ENCODE measurements at places on chromosomes 3 and 15.

DNA sequence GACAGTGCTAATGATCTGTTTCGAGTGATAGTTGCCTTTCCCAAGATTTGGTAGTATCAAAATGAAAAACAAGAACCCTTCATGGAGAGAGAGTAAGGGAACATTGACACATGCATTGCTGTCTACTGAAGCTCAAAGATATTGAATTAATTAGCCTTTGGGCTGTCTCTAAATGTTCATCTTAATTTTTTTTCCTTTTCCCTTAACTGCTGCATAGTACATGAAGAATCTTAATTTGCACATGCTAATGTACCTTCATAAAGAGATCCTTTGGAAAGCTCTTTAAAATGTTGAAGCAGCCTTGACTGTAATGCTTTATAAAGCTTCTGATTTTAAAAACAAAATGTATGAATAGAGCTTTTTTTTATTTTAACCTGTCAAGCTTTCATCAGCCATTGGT is 452.2 kb downstream of the TUSC7 start:
- DNase-seq: no peak

DNA sequence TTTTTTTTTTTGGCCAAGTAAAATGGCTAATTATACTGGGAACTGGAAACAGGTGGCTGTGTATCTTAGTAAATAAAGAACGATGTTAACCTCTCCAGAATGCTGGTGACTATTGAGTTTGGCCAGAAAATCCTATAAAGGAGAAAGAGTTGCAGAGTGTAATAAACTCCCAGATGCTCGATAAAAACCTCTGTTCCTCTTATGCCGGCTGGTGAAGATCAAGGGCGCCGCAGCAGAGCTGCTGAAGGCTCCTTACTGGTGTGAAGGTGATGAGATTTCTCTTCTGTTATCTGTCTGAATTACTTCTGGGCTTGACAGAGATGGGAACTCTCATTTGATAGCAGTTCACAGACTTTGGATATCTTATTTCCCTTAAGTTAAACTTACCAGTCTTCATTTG is 104.6 kb downstream of the PTPRG start:
- no peak for DNase-seq

DNA sequence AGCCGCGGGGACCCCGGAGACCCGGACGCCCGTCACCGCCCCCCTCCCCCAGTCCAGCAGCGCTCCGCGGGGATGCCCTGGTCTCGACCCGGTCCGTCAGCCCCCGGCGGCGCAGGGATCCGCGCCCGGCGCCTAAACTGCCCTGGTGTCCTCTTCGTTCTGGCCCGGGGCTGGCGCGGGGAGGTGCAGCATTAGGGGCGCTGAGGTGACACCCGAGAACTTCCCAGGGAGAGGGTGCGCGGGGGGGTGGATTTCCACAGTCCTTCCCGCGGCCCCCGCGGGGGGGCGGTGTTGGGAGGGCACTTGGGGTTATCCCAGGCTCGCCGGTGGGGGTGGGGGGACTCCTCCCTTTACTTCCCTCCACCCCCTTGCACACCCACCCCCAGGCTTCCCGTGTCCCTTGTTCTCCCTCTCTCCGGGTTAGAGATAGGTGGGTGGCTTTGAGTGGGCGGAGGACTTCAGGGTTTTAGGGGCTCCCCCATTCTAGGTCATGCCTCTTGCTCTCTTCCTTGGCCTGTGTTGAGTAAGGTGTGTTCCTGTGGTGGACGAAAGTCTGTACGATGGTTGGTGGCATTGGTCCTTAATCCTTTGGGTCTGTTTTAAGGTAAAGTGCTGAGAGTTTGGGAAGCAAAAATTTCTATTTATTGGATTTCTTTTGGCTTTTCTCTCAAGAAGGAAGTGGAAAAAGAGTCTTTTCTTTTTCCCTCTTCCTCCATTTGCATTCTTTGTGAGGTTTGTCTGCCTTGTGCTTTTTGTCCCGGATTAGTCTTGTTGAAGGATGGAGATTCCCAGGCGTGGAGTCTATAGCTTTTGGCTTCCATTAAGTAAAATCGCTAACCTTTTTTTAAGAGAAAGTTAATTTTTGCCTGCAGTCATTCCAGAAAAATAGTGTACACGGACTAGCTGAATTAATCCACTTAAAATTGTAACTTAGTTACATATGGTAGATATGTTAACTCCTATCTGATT is 811 bp downstream of the SKIL start:
- peak; percentile 60 for DNase-seq

- no peak for DNase-seq
Measured at GRCh38 chr3:67077656-67078055, 79.5 kb downstream of the KBTBD8 start.

GRCh38 chr3:49626101-49626581 is 48.0 kb upstream of the APEH start:
- DNase-seq: no peak

DNA sequence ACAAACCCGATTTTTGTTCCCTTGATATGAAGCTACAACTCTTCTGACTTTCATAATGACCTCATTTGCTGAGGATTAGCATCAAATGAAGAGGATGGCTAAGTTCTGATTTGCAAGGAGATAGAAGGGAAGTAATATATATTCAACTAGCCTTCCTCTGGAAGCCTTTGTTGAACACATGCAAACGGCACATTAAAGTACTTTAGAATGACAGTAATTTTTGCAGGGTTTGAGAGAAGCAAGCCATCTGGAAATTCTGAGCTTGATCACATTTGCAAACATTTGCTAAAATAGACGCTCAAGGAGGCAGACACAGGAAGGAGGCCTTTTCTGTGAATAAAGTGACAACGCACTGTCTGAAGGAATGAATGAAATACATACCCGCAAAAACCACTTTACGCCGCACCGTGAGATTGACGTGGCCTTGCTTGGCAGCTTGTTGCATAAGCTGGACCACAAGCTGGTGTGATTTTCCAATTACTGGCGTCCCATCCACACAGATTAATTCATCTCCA is 657.2 kb downstream of the MAGI1 start:
- DNase-seq: no peak

- no peak for DNase-seq
Measured at GRCh38 chr3:141505166-141505565, 18.3 kb downstream of the RASA2 start.

- DNase-seq: no peak
Measured at GRCh38 chr3:192993411-192993810, 75.8 kb upstream of the MB21D2 start.

GRCh38 chr3:106332884-106333283 is 464.1 kb upstream of the CBLB start:
- no peak for DNase-seq

GRCh38 chr3:67578416-67578815 is 76.0 kb downstream of the SUCLG2 start:
- DNase-seq: no peak

- DNase-seq: no peak
Measured at GRCh38 chr3:86989611-86990010, 1.3 kb downstream of the VGLL3 start.

DNA sequence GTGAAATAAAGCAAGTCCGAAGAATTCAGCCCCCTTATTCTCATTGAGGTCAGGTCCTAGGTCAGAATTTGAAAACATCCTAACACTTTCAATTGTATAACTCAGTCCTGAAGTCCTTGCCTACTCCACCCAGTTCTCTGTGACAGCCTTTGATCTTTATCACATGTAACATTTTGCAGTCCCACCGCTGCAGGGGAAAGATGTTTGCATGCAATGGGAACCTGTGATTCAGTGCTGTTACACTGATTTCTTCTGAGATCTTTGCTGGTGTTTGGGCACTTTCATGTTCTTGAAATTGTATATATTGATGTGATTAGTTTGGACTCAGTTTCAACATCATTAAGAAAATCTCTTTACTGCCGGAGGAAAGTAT is 18.0 kb upstream of the SECISBP2L start:
- no peak for DNase-seq

DNA sequence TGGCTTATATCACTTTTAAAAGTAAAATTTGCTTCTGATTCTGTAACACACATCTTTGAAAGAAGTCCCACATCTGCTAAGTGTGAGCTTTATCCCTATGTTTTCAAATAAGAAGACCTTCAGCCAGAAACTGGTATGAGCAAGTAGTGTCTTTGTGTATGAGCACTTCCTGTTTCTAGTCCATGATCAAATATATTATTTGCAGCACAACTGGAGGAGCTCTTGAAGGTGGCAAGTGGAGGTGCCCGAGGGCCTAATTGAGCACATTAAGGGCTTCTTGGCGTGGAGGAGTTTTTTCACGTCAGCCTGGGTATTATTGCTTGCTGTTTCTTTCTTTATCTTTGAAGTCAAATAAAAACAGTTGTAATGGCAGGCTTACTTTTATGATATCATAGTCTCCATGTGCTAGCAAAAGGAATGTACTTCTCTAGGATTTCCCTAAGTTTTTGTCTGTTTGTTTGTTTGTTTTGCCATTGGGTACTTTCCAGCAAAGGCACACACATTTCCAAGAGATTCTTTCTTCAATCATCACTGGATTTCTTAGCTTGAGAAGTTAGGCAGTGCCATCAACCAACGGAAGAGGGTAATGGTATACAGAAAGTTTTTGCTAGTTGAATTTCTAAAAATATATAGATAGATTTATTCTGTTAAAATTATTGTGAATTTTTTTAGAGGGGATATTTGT is 68.1 kb downstream of the MEIS2 start:
- no peak for DNase-seq

DNA sequence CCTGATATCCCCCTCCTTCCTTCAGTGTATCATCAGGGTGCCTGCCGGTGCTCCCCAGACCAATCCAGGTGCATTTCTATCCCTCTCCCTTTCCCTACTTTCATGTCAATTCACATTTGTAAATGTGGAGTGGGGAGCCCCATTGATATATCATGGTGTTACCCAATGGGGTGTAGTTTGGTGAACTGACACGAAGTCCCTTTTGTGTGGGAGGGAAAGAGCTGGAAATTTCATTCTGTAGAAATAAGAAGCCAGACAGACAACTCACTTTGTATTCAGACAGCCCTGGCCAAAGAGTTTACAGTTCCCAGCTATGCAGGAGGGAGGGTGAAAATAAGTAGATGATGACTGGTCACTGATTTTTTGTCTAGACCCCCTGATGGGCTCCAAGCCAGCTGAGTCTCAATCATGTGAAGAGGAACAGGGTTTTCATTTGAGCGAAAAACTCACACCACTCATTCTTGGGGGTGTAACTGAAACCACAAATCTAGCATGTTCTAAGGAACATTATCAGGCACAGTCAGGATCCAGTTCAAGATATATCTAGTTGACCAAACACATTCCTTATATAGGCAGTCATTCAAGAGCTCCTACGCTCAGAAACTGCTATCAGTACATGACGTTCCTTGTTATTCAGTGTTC is 58.9 kb downstream of the LMCD1 start:
- DNase-seq: no peak

- no peak for DNase-seq
Measured at GRCh38 chr3:41447701-41448100, 248.4 kb downstream of the CTNNB1 start.

DNA sequence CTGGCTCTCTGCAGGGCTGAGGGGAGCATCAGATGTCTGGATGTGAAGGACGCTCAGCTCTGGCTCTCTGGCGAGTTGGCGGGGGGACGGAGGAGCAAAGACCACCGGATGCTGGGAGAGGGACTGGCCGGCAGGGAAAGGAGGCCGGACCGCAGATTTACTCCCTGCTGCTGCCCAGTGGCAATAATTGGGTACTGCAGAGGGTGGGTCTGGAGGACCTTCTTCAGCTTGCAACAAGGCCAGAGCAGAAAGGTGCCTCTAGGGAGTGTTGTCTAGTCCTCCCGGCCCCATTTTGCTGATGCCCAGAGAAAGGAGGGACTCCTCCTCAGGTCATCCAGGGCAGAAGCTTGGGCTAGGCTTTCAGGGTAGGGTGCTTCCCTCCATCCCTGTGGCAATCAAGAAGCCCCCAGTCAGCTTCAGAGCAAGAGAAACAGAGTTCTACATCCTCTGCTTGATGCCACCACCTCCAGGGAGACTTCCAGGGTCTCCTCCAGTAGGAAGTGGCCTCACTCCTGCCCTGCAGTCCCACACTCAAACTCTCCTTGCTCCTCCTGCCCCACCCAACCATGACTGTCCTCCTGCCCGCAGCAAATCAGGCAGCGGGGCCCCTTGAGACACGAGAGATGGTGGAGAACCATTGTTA is 20.3 kb upstream of the CSPG4 start:
- DNase-seq: peak; percentile 57

- DNase-seq: no peak
Measured at GRCh38 chr3:112633757-112634156, 7.2 kb downstream of the CCDC80 start.

GRCh38 chr15:99138491-99138982 is 33.7 kb downstream of the SYNM start:
- no peak for DNase-seq

DNA sequence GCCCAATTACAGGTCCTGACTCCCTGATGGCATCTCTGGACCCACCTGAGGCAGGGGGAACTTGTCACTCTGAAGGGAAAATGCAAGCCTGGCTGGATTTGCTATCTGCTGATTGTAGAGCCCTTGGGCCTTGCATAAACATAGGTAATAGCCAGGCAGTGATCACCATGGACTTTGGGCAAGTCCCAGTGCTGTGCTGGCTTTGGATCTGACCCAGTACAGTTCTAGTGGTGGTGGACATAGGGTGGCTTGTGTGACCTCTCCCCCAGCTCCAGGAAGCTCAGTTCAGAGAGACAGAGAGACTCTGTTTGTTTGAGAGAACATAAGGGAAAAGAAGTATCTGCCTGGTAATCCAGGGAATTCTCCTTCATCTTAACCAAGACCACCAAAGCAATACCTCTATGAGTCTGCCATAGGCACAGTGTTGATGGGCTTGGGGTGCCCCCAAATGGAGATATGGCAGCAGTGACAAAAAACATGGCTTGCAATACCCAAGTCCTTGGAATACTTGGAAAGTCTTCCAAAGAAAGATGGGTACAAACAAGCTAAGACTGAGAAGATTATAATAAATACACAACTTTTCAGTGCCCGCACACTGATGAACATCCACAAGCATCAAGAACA is 348.5 kb downstream of the PYDC2 start:
- DNase-seq: no peak

DNA sequence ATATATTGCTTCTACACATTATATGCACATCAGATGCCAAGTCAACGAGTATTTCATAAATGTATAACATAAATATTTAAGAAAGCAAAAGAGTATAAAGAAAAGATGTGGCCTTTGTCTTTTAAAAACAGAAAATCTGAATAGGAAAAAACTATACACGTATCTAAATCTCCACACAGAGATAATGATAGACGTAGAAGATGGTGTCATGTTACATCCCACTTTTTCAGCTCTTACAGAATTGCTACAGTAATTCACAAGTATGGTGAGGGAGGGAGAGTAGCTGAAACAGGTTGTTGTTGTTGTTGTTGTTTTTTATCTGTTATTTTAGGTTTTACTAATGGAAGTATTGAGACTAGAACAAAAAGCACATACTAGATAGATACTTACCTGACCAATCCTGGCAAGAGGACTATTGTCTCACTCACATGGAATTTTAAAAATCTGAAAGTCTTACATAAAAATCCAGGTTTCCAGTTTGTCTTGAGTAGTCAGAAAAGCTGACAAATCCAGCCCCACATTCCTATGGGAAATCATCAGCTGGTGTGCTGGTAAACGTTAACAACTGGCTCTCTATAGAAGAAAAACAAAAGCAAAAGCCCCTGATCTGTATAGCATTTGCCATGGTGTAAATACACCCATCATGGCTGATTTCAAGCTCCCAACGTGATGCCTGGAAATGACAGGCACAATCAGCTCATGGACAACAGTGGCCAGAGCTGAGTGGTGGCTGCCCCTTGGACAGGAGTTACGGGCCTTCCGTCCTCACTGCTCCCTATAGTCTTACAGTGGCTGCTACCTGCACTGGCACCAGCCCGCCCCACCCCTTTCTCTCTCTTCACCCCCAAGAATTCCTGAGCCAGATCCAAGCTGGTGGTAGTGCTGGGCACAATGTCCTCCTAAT is 47.4 kb upstream of the VGLL4 start:
- no peak for DNase-seq

Data from germinal center (tissue), 1 donor.